ENCODE measurements at places on chromosomes 16 and 17.

GRCh38 chr16:19443659-19444058, 26.0 kb downstream of the TMC5 start:
- DNase-seq = no peak

GRCh38 chr16:50193594-50193993, 40.5 kb downstream of the TENT4B start:
- no peak for DNase-seq

DNA sequence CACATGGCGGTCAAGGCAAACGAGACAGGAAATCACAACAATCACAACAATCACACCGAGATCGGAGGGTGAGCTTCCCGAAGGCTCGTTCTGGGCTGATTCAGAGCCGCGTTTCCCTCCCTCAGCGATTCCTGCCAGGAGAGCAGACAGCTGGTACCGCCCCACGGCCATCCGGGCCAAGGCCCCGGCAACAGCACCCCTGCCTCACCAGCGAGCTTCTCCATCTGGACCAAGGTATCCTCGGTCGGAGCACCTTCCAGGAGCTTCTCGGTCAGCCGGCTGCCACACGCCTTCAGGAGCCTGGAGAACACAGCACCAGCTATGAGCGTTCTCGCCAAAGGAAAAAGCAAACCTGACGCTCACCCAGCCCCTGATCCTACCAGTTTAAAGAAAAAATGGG, 15.2 kb upstream of the PLD6 start:
- no peak for DNase-seq

DNA sequence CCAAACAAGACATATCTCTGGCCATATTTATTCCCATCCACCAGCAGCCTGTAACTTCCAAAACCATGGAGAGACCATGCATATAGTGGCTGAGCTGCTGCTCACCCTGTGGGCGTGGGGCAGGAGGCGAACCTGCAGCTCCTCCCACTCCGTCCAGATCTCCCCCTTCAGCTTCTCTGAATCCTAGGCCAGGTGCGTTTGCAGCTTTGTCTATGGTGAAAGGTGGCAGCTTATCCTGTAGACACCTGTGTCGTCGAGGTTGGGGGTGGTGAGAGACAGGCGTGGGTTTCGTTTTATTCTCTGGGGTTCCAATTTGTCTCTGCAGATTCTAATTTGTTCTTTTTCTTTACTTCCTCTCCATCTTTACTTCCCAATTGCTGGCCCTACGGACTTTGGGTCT, 9.7 kb upstream of the ANKS4B start:
- DNase-seq = no peak

DNA sequence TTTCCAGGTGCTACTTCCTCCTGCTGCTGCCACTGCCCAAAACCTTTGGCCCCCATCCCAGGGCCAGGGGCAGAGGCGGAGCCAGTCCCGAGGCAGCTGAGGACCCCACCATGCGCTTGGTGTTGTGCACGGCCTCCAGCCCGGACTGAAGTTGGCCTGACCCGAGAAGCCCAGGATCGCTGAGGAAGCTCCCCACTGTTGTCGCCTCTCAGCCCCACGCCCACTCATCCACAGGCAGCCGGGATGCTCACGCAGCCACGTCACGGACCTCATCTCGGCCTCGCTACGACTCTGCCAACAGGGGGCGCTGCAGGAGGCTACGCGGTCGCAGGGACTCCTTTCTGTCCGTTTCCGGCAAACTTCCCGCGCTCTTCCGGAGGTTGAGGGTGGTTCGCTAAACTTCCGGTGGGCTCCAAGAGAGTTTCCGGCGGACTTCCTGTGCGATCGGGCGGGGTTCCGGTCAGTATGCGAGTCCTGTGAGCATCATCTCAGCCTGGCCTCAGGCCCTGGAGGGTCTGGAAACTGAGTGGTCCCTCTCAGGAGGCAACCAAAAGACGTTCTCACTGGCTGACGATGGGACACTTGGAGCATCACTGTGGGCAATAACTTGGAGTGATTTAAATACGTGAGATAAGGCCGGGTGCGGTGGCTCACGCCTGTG, 12.4 kb downstream of the ZG16B start:
- peak; percentile 63 for DNase-seq

GRCh38 chr17:83065660-83066542, 13.5 kb upstream of the METRNL start:
- no peak for DNase-seq

- no peak for DNase-seq
These were observed 96.6 kb downstream of the MRM1 start for GRCh38 chr17:36697903-36698530.

DNA sequence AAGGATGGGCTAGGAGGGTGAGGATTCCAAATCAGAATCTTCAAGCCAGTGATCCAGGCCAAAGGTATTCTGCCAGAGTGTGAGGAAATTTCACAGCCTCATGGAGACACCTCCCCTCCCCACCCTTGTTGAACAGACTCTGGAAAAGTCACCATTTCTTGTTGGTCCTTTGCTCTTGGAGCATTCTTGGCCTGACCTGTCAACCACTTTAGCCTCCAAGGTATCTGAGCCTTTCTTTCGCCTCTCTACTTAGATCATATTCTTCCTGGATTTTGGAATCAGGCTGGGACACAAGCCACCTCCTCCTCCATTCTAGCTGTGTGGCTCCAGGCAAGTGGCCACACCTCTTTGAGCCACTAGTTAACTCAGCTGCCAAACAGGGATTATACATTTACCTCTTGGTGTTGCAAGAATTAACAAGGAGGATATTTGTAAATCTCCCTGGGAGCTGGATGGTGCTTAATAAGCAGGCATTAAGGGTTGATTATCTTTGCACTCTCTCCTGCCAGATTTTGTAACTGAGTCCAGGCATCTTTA, 193.5 kb downstream of the WWOX start:
- no peak for DNase-seq

- no peak for DNase-seq
These were observed 37.3 kb downstream of the PLCG2 start for GRCh38 chr16:81816351-81816750.

DNA sequence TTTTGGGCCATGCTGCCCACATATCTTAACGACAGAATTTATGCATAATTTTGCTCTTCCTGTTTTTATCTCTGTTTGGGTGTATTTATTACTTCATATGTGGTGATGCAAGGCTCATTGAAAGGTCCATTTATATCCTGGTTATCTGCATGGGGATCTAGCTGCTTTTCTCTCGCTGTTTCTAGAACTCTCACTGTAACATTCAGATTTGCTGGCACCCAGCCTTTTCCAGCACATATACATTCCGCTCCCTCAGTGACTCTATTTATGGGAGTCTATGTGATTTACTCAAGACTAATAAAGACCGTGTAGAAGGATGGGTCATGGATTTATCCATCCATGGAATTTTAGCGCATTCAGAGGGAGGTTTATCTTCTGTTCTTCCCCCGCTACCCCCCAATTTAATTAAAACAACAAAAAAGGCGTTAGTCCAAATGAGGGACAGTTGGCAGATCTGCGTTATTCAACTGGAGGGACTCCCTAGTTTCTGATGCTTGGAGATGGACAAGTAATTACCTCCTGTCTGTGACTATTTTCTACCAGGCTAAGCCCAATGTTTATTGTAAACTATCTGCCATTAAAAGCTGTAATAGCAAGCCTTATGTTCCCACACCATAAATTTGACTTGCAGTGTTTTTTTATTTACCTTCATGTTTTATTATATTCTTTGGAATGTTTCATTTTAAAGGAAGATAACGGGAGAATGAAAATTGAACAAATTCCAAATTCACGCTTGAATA, 19.8 kb upstream of the MARCHF10 start:
- DNase-seq = no peak

DNA sequence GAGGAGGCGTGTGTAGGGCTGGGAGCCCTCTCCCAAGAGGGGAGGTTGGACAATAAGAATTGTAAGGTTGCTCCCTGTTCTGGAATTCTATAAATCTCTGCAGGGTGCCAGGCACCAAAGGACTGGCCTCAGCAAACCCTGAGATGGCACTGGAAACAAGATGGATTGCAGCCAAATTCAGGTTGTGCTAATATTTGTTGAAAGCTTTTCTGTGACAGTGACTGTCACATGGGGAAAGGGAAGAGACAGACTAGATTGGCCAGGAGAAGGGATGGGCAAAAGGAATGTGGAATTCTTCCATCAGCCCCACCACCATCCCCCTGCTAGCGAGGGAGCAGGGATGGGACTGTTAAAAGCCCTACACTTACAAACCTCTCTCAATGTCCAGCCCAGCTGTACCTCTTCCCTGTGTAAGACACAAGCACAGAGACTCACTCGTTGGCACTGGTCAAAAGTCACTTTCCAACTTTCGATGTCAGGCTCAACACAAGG, 62.4 kb downstream of the SOX9 start:
- DNase-seq = no peak

GRCh38 chr17:67020293-67020766, 24.0 kb upstream of the CACNG1 start:
- DNase-seq = no peak

DNA sequence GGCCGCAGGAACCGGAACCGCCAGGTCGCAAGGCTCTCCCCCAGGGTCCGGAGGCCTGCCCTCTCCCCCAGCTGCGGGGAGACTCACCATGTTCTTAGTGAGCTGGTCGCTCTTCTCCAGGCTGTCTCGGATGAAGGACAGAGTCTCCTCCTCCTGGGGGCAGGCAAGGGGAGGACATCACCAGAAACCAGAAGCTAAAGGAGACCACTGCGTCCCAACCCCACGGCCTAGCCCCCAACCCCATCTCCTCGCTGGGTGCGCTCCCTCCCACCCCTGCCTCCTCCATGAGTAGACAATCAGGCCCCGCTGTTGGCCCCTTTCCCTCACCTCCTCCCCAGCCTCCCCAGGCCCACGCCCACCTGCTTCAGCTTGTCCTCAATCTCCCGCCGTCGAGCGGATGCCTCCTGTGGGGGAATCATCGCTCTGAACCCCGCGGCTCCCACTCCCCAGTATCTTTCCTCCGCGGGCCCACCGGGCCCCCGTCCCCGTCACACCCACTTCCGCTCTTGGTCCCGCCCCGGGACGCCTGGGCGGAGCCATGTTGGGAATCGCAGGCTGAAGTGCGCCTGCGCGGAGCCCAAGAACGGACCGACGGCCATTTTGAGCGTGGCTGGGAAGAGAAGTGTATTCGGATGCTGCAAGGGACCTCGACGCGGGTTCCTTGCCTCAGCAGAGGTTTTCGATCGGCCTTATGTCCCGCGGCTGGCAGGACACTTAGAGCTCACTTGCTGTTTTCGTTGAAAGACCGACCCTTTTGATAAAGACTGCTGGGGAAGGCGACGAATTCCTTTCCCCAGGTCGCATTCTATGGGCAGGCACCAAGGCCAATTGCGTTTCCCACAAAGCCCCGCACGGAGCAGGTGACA, at the start of gene EXOC7:
Gene EXOC7, minus strand, starts transcription at position 514 of the 866 bp plus-strand sequence. Its CDS starts 95 bp downstream, at position 419.
- DNase-seq = peak; percentile 89

- DNase-seq = no peak
These were observed 28.3 kb upstream of the SLC38A10 start for GRCh38 chr17:81323411-81323868.

- peak; percentile 60 for DNase-seq
These were observed 31.2 kb downstream of the NFATC3 start for GRCh38 chr16:68116256-68116867.

GRCh38 chr16:84344781-84345180, 23.6 kb upstream of the ATP2C2 start:
- DNase-seq = no peak

Data from Jurkat, Clone E6-1 (cell line).